CD4-positive, CD25-positive, alpha-beta regulatory T cell (primary cell): ENCODE measurements at places on chromosomes 6 and 20.

- no peak for DNase-seq
Measured at GRCh38 chr6:73134588-73134987, 90.7 kb downstream of the KHDC1L start.

DNA sequence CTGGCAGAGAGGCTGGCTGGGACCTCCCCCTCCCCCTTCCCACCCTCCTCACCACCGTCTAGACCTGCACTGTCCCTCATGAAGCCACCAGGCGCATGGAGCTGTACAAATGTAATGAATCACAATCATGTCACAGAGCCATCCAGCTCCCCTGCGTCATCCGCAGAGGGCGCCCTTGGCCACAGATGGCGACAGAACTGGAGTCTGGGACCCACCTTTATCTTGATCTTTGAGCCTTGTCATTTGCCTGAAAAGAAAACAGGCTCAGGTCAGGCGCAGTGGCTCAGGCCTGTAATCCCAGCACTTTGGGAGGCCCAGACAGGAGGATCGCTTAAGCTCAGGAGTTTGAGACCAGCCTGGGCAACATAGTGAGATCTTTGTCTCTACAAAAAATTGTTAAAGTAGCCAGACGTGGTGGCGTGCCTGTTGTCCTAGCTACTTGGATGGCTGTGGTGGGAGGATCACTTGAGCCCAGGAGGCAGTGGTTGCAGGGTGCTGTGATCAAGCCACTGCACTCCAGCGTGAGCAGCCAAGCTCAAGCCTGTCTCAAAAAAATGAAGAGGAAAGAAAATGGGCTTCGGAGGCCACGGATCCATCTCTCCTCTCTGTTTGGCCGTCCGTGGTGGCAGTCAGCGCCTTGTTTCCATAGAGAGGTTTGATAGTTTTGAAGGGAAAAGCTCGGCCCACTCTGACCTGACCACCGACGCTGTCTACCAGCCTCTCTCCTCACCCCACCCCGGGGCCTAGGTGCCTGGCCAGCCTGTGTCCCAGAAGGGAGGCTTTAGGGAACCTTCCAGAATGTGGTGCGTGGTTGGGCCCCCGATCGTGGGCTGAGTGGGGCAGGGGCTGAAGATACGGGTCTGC lies 6.2 kb downstream of the COL9A3 start:
- peak; percentile 63 for DNase-seq

DNA sequence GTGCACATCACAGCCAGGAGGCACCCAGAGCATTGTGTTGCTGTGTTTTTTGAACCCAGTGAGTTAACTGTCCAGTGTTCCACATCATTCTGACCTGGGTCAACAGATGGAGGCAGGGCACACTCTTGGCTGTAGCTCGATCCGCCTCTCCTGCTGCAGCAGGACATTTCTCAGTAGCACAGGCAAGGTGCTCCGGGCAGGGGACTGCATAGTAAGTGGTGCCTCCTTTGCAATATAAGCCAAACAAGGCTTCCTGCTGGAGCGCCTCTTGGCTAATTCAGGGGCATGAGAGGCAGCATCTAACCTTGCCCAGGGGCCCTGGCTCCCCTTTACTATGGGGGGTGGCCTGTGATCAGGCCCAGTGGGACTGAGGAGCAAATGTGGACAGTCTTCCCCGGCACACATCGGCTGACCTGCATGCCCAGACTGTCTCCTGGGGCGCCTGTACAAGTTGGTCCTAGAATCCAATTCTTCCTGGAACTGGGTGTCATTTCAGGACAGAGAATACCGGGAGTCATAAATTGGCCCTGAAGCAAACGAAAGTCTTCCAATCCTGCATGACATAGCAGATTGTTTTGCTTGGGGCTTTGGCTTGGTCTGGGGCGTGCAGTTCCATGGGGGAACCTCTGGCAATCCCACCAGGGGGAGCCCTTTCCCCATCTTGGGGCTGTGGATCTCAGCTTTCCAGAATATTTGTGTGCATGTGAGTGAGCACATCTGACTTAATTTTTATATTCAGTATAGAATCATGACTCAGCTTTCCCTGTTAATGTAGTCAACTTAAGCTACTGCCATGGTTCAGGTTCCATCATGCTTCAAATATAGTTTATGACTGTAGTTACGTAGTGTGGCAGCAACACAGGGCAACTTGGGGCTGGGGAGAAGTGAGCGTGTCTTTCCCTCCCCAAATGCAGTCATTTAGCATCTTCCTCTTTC lies 56.0 kb upstream of the DDR1 start:
- DNase-seq, result peak; percentile 48

GRCh38 chr6:48150701-48151100 lies 39.7 kb upstream of the PTCHD4 start:
- DNase-seq, result no peak

DNA sequence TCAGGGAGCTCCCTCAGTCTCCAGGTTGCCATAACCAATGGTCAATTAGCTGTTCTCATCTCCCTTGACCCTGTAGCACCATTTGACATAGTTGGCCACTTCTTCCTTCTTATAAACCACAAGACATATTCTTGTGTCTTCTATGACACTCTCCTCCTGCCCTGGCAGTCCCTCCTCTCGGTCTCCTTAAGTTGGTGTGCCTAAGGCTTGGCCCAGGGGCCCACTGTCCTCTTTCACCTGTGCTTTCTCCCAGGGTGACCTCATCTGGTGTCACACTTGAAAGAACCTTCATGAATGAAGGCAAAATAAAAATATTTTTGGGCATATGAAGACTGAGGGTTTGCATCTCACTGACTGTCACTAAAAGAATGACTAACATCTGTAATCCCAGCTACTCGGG lies 9.7 kb upstream of the ADGRF5 start:
- no peak for DNase-seq

GRCh38 chr20:330233-331149 lies 5.1 kb downstream of the SOX12 start:
- DNase-seq, result peak; percentile 72

DNA sequence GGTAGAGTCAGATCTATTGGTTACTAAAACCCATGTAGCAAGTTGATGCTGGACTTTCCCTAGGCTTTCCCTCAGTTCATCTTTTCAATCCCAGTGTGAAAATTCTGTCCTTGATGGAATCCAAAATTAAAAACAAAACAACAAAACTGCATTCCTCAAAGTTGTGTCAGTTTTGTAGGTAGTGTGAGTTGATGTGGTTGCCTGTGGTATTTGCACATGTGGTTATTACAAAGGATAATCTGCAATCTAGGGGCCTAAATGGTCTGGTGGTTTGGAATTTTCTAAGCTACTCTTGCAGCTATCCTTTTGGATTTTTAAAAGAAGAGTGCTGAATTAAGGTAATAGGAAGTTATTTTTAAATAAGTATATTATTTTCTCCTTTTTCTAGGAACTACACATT lies 132.2 kb upstream of the SCGN start:
- DNase-seq, result no peak

DNA sequence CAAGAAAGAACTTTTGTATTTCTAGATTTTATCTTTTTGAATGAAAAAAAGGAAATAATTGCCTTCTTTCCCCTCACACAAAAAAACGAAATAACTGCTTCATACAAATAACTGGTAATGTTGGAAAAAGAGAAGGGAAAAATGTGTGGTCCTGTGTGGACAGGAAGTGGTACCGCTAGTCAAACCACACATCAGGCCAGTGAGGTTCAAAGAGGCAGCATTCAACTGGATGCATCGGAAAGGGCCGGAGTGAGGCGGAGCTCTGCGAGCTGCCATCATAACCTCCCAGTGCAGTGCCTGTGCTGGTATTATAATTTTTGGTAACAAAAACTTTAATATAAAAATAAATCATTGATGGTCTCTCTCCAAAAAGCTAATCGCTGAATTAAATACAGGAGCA lies 111.2 kb downstream of the IRF4 start:
- DNase-seq, result no peak

- no peak for DNase-seq
Measured at GRCh38 chr6:10852361-10852960, 14.1 kb upstream of the MAK start.

GRCh38 chr6:40131675-40132074 lies 197.4 kb upstream of the MOCS1 start:
- DNase-seq, result no peak

DNA sequence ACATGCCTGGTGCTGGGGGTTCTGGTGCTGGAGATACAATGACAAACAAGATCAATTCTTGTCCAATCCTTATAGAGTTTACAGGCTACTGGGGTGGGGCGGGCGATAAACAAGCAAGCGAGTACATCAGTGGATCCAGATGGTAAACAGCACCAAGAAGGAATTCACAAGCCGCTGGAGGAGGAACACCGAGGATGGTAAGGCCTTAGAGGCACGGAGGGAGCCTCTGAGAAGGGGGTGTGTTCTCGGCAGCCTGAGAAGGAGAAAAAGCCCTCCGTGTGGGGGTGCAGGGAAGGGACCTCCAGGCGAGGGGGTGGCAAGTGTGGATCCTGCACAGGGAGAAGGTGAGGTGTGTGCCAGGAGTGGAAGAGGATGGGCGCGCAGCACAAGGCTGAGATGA lies 276.5 kb upstream of the FOXQ1 start:
- DNase-seq, result no peak

GRCh38 chr6:170206851-170207431 lies 83.9 kb downstream of the DLL1 start:
- DNase-seq, result no peak

DNA sequence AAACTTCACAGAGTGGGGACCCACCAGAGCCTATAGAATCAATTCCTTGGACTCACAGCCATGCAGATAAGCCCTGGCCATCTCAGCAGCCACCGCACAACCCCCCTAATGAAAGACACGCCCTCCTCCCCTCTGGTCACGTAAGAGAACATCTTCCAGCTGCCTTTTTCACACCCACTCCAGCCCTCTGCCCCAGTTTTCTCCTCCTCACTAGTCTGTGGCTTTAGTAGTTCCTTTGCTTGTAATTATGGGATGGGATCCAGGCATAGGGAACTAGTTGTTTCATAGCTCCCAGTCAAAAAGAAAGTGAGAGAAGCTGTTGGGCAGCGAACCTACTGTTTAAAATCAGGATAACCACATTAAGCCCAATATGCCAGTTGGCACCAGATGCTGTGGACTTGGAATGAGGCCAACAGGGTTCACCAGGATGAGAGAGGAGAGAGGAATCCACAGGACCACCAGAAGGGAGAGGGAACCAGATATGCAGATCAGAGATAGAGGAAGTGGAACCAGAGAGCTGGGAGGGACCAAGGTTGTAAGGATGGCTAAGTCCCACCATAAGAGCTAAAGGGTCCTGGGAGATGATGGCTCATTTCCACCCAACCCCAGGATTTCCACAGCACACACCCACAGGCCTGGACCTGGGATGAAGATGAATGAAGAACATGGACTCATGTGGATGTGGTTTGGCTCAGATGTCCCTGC lies 9.0 kb upstream of the BTN3A1 start:
- no peak for DNase-seq

GRCh38 chr6:158038291-158039177 lies 56.9 kb downstream of the SYNJ2 start:
- no peak for DNase-seq
